Neural progenitor cell (in vitro differentiated cells): ENCODE measurements at places on chromosomes 2 and 18. TPM values are rescaled to one million over a fixed set of nuclear protein-coding genes. Genes with fewer than 3 reads are reported as not detected.
A peak's percentile ranks its signal among the peaks of the same experiment; 100 is the strongest.

GRCh38 chr2:241900251-241901017, 30.9 kb downstream of the RTP5 start:
- DNase-seq: no peak

DNA sequence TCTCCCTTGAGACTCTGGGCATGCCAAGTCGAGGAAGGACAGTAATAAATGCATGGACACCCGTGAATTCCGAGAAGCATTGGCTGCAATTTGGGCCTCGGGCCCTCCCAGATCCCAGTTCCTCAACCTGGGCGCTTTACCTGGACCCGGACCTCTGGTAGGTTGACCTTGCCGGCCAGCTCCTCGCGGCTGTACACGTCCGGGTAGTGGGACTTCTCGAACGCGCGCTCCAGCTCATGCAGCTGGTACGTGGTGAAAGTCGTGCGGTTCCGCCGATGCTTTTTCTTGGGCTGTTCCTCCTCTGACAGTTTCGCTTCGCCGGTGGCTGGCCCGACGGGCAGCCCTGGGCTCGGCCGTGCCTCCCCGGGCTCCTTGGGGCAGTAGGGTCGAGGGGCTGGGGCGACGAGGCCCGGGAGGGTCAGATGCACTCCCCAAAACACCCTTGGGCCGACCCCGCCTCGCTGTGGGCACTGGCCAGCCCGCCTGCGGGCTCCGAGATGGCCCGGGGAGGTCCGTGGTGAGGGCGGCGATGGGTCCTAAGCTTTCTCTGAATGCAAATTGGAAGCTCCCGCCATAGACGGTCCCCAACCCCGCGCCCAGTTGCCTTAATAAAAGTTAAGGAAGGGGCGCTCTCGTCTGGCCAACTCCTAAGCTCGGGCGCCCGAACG, 899 bp downstream of the RAX start:
- peak; percentile 66 for DNase-seq

DNA sequence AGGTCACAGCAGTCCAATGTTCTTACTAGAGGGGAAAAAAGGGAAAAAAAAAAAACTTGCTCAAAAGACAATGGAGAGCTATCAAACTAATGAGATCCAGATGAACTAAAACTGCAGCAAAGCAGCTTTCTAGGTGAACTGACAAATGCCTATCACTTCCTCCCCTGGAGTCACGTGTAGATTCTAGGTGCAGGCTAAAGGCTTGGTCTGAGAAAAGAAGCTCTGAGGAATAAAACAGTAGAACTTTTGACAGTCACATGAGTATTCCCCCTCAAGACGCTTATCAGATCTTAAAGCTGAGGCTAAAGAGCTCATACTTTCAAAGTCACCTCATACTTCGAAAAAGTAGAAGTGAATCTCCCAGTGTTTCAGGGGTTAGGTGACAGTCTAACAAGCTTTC, 42.3 kb downstream of the SMAD2 start:
- no peak for DNase-seq

GRCh38 chr18:8003878-8004675, 437.0 kb downstream of the PTPRM start:
- DNase-seq: no peak

DNA sequence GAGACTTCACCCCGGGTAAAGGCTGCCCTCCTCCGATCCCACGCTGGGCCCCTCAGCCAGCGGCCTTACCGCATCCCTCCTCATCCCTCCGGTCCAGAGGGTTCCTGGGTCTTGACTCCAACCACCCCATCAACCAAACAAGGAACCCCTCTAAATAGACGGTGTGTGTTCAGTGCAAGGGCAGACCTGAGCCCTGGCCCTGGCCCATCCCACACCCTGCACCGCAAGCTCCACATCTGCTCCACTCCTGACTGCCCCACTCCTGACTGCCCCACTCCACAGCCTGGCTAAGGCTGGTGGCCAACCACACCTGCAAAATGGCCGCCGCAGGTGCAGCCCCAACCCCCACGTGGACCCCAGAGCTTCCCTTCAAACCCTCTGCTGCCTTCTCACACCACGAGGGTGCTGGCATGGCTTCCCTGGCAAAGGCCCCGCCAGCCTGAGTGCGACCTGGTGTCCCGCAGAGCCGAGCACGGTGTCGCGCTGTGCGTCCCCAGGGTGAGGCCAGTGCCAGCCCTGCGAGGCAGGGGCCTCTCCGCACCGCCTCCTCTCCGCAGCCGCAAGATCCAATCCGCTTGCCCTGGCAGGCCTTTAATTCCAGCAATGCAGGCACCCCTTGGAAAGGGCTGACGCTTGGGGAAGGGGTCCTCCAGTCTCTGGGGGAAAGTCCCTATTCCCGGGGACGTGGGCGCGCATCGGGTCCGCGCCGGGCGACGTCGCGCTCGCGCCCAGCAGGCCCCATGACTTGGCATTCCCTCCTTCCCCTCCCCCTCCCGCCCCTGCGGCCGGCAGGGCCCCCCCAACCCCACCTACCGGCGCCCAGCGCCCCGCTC, 1.5 kb downstream of the KIF1A start:
- no peak for DNase-seq

DNA sequence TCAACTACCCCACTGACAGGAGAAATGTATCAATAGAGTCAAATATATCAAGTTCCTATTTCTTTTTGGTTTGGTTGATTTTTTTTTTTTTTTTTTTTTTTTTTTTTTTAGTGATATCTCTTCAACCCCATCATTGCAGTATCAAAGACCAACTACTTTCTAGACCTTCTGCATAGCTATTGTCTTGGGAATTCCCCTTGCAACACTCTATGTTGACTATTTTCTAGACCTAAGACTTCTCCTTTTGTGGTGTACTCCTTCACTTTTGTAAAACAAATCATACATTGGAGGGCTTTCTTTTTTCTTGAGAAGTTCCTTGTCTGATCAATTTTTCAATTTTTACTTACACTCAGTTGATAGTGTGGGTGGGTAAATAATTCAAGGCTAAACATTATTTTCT, 46.5 kb upstream of the NR4A2 start:
- no peak for DNase-seq

GRCh38 chr18:68564961-68565360, 149.9 kb downstream of the TMX3 start:
- DNase-seq: no peak

- no peak for DNase-seq
These were observed 59.7 kb downstream of the XDH start for GRCh38 chr2:31354837-31355236.

GRCh38 chr2:23454501-23455120, 69.6 kb downstream of the KLHL29 start:
- no peak for DNase-seq

- no peak for DNase-seq
These were observed 6.2 kb upstream of the MRO start for GRCh38 chr18:50826027-50826426.

DNA sequence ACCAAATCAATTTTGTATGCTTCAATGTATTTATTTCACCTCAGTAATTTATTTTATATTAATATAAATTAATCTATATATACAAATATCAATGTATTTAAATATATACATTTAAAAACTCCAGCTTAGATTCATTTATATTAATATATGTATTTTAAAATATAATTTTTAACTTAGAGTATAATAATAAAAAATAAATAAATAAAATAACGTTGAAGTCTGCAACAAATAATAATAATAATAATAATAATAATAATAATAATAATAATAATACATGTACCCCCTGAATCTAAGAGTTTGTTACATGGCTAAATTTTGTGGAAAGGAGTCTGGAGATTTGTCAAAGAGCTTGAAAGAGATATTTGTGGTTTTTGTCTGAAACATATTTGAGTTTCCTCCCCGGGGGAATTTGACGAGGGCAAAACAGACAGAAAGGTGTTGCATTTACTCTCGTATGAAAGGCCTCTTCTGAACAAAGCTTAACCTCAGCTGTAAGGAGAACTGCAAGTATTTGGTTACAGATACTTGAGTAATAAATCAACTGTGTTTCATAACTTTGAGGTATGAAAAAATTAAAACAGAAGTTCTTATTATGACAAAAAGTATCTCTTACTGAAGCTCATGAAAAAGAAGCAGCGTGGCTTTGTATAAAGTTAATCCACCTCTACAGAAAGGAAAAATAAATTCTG, 93.4 kb downstream of the CDH19 start:
- no peak for DNase-seq

- no peak for DNase-seq
These were observed 134.7 kb downstream of the ACOXL start for GRCh38 chr2:110867078-110867477.

CABYR gene
- 12.0 and 14.2 TPM in 2 replicates for total RNA-seq

TCF23 gene
- 0.03 TPM in 1 of 2 replicates, not detected in the other for total RNA-seq

CD8B2 gene
- not detected in 2 replicates for total RNA-seq

SCYGR7 gene
- not detected in 2 replicates for total RNA-seq
